ENCODE measurements at places on chromosomes 3 and 15. TPM values are rescaled to one million over a fixed set of nuclear protein-coding genes. Genes with fewer than 3 reads are reported as not detected.

DNA sequence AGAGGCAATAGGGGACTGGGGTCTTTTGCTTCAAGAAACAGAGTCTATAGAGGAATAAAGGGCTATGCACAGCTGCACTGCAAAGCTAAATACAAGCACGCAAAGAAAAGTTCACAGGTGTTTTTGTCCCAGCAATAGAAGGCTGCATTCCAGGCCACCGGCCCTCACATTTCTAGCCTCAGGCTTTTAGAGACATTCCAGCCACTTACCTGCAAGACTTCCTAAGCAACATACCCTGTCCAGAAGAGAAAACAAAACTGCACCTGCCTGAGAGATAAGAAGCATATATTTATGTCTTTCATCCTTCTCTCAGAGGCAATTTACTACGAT lies 220.5 kb downstream of the OPA1 start:
- DNase-seq: no peak

GRCh38 chr3:24498391-24498790 lies 3.7 kb upstream of the THRB start:
- no peak for DNase-seq

DNA sequence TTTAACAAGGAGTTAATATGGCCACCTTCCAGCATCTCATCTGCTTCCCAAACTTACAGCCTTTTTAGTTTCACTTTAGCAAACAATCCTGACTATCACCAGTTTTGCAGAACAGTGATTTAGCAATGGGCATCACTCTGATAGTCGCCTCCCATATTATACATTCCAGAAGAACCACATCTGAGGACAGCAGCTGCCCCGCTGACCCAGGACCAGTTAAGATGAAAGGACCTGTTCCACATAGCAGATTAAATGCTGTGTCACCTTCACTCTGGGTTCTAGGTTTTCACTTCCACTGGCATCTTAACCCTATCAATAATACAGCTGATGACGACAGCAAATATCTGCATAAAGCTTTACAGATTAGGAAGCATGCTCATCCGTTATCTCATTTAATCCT lies 99.8 kb downstream of the TRIM69 start:
- peak; percentile 4 for DNase-seq

- DNase-seq: no peak
These were observed 111.4 kb downstream of the CMSS1 start for GRCh38 chr3:99928771-99929744.

- DNase-seq: peak; percentile 53
These were observed 657.2 kb downstream of the FHIT start for GRCh38 chr3:60594025-60594424.

The PP2D1 gene
- not detected for total RNA-seq

DNA sequence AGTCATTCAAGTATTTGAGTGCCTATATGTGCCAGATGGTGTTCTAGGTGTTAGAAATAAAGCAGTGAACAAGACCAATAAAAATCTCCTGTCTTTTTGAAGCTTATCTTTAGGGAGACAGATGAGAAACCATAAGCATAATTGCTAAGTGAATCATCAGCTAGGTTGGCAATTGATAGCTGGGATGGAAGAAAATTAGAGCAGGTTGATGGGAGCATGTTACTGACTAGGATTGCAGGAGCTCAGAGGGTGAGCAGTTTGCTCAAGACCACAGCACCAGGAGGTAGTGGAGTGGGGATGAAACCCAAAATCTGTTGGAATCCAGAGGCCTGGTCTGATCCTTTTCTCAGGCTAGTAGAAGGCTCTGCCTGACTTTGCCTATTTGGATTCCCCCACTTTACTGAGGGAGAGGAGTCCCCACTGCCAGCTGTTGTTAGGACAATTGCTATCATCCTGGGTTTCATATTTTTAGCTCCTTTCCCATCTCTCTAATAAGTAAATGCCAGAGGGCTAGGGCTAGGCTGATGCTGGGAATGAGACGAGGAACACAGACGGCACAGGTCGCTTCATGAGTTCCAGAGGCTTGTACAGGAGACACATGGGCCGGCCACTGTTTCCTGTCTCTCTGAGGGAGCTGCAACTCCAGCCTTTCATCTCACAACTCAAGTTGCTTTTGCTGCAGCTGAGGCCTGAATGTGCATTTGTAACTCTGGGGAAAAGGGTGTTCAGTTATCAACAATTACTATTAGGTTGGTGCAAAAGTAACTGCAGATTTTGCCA lies 102.9 kb downstream of the CACNA1D start:
- no peak for DNase-seq

DNA sequence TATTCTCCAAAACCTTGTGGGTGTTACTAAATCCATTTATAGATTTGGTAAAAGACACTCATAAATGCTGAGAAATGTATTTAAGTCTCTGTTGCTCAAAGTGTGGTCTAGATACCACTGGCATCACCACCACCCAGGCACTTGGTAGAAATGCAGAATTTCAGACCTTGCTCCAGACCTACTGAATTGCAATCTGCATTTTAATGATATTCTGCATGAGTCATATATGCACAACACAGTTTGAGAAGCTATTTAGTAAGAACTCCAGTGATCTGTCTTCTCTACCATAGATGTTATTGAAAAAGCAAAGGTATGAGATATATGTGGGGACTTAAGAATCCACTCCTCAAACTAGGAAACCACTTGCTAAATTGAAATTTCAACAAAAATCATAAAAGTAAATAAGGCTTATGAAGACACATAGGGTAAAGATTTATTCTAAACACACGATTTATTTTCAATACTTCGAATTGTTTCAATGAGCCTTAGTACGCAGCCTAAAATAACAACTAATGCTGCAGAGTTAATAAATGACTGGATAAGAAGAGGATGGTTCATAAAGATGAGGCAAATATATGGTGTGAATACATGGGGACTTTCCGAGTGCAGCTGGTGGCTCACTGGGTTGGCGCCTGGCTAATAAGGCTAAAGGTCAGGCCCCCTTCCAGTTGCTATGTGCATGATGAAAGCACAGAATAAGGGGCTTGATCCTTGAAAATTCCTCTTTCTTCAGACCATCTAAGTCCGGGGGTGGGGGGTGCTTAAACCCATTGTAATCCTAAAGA lies 813.3 kb downstream of the NR2F2 start:
- DNase-seq: no peak

DNA sequence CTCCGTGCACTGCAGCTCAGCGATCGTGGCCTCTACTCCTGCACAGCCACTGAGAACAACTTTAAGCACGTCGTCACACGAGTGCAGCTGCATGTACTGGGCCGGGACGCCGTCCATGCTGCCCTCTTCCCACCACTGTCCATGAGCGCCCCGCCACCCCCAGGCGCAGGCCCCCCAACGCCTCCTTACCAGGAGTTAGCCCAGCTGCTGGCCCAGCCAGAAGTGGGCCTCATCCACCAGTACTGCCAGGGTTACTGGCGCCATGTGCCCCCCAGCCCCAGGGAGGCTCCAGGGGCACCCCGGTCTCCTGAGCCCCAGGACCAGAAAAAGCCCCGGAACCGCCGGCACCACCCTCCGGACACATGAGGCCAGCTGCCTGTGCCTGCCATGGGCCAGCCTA lies 3.7 kb upstream of the GNAT1 start:
- no peak for DNase-seq

The TEX55 gene
- not detected for total RNA-seq

The TRPM1 gene
- not detected for total RNA-seq

The GOLGA8J gene
- total RNA-seq: not detected

DNA sequence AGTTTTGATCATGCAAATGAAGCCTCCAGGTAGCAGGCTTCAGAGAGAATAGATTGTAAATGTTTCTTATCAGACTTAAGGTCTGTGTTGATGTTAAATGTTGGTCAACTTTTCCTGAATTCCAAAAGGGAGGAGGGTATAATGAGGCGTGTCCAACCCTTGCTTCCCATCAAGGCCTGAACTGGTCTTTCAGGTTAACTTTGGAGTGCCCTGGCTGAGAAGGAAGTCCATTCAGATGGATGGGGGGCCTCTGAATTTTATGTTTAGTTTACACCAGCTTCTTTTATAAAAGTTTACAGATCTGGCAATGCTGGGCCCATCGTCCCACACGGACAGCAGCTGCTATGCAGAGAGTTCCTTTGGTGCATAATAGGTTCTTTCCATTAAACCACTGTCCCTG lies 8.9 kb downstream of the CCDC13 start:
- DNase-seq: no peak

- DNase-seq: no peak
These were observed 400.9 kb upstream of the ATP11B start for GRCh38 chr3:182392182-182392937.

- no peak for DNase-seq
These were observed 80.0 kb downstream of the MITF start for GRCh38 chr3:69819282-69819681.

The SEMA5B gene
- not detected for total RNA-seq

The CD80 gene
- under 0.01 TPM for total RNA-seq

The TRIM71 gene
- total RNA-seq: under 0.01 TPM

DNA sequence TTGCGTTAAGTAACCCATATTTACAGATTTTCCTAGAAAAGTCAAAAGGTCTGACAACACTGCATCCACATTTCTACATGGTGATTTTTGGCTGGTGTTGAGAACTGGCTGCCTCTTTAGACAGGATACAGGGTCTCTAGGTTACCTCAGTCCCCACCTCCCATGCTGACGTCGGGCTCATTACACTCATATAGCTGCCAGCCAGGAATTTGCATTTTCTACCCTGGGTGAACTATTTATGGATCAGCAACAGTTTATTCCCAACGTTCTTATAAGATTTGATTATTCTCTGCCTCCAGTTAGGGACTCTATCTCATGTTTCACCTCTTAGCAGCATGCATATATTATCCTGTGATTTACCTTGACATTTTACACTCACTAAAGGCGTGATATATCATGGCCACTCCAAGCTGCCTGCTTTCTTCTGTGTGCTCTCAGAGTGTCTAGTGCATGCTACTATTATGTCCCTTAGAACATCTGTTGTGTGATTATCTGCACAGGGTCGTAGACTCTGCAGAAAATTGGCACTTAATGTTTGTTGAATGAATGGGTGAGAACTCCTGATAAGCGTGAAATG lies 49.0 kb downstream of the CLDN11 start:
- DNase-seq: no peak

GRCh38 chr3:6844723-6845122 lies 16.2 kb upstream of the GRM7 start:
- DNase-seq: no peak

- peak; percentile 94 for DNase-seq
These were observed 404.6 kb upstream of the C2CD4B start for GRCh38 chr15:62569460-62570404.

The CMTM8 gene
- total RNA-seq: 0.26 TPM

GRCh38 chr3:178810181-178810580 lies 261.4 kb downstream of the ZMAT3 start:
- DNase-seq: no peak
